ENCODE measurements at places on chromosomes 4 and X. TPM values are rescaled to one million over a fixed set of nuclear protein-coding genes. Genes with fewer than 3 reads are reported as not detected.

DNA sequence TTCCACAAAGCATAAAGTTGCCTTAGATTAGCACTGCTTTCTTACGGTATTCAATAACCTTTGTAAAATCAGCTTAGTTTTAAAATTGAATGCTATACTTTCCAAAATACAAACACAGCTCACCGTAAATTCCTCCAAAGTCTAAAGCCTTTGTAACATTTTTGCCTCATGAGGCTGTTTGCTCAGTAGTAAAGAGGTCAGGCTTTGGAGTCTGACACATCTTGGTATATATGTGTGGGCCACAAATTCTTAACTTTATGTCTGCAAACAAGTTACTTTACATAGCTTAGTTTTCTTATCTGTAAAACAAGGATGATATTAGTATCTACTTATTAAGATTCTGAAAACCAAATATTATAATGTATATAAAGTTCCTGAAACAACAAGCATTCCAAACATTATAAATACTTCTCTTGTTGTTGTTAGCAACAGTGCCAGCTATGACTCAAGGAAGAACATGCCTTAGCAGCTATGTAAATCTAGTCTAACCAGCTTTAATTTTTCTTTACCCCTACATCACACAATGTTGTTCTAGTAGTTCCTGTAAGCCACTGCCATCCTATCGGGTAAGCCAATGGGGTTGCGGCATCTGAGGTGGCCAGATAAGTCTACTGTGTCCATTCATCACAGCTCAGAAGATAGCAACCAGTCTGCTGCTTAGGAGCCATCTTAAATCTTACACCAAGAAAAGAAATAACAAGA is 709.0 kb downstream of the KLHL13 start:
- DNase-seq = no peak

GRCh38 chr4:119337010-119337409 is 15.1 kb upstream of the FABP2 start:
- DNase-seq = no peak

GRCh38 chr4:98963538-98964433 is 31.7 kb upstream of the METAP1 start:
- no peak for DNase-seq

- DNase-seq = no peak
Measured at GRCh38 chr4:182862921-182863320, 54.3 kb downstream of the DCTD start.

- no peak for DNase-seq
Measured at GRCh38 chrX:11913001-11913400, 155.0 kb downstream of the MSL3 start.

- DNase-seq = peak; percentile 53
Measured at GRCh38 chrX:24298191-24298590, 15.7 kb downstream of the SUPT20HL2 start.

DNA sequence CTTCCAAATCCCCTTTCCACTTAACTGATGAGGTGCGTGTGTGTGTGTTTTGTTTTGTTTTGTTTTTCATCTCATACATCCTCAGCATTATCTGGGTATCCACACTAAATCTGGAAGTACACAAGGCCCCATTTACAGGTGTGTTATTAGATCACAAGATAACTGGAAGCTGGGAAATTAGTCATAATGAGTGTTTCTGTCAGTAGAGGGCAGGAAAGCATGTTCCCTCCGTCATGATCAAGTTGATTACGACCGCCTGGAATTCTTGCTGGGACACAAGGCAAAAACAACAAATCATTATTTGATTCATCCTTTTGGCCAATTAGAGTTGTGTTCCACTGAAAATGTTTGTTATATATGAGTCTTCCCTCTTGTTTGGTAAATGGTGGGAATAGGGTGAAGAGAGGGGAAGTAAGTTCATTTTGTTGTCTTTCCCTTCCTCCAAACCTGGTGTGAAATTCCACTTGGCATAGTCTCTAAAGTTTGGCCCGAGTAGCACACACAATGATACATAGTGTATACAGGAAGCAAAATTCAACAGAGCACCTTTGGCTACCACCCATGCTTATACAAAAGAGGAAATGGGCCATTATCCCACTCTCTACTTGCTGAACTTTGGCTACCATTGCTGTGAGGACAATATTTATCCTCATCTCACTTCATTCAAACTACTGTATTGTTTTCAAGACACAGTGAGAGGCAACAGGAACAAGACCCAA is 33.3 kb upstream of the TLL1 start:
- no peak for DNase-seq

- no peak for DNase-seq
Measured at GRCh38 chrX:43892336-43892870, 10.2 kb upstream of the MAOB start.

- no peak for DNase-seq
Measured at GRCh38 chrX:134013524-134013923, 28.1 kb upstream of the GPC3 start.

VSIG4 gene
- total RNA-seq = not detected

GRCh38 chr4:84028340-84028739 is 470.8 kb downstream of the NKX6-1 start:
- DNase-seq = no peak

DNA sequence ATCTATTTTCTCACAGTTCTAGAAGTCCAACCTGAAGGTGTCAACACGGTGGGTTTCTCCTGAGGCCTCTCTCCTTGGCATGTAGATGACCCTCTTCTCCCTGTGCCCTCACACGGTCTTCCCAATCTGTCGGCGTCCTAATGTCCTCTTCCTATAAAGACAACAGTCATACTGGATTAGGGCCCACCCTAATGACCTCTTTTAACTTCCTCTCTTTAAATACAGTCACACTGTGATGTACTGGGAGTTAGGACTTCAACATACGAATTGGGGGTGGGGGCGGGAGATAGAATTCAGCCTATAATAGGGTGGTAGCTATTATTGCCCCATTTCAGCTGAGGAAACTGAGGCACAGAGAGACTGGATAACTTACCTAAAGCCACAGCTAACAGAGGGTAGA is 70.2 kb downstream of the SMIM20 start:
- no peak for DNase-seq

DNA sequence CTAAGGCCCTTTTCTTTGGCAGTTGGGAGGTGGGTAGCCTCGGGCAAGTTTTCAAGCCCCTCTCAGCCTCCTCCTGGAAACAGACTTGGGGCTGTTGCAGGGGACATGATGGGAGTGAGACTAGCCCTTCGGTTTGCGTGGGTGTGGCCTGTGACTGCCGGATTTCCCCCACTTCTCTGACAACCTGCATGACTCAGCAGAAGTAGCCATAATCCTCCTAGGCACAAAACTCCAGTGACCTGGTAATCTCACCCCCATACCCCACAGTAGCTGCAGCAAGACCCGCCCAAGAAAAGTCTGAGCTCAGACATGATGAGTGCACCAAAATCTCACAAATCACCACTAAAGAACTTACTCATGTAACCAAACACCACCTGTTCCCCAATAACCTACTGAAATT is 433.7 kb upstream of the AMOT start:
- no peak for DNase-seq

GRCh38 chrX:150161193-150161592 is 201.9 kb upstream of the MAMLD1 start:
- no peak for DNase-seq

GRCh38 chr4:110367156-110367555 is 108.8 kb upstream of the ENPEP start:
- DNase-seq = no peak

LDB2 gene
- total RNA-seq = 24.3 TPM

DNA sequence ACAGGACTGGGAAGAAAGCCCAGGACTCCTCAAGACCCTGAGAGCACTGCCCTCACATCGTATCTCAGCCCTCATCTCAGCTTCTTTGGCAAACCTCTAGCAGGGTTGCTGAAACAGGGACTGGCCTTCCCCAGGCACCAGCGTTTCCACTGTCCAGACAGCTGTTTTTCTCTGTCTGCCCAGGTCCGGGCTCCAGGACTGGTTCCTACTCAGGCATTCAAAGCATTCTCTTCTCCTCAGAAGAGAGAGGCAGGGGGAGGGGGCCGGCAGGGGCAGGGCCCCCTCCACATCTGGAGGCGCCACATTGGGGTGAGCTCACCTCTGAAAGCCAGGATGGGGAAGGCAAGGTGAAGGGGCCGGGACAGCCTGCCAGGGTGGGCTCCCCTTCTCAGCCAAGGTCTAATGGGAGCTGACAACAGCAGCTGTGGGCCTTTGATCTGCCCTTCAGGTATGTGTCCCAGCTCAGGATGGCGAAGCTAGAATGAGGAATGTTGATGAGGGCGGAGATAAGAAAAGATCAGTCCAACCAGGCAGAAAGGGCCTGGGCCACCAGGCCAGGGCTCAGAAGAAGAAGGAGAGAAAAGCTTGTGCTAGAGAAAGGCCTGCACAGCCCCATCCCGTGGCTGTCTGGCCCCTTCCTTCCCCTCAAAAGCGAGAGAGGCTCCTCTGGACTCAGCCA is 60.4 kb downstream of the PJA1 start:
- DNase-seq = no peak

DNA sequence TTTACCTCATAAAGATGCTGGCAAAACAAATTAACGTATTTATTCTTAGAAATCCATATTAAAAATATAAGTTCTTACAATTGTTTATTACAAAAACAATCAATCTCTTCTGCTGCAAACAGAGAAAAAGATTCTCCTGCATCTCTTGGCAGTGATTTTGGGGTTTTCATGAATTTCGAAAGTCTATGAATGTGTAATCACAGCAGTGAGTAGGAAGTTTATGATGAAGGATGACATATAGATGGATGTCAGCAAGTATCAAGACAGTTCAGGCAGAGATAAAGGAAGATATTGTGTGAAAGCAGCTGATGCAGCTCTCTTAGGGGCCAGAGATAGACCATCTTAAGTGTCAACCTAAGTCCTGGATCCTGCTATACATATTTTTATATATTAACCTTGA is 196.9 kb upstream of the BANK1 start:
- no peak for DNase-seq

GRCh38 chrX:32480019-32480418 is 731.3 kb downstream of the DMD start:
- DNase-seq = no peak

DNA sequence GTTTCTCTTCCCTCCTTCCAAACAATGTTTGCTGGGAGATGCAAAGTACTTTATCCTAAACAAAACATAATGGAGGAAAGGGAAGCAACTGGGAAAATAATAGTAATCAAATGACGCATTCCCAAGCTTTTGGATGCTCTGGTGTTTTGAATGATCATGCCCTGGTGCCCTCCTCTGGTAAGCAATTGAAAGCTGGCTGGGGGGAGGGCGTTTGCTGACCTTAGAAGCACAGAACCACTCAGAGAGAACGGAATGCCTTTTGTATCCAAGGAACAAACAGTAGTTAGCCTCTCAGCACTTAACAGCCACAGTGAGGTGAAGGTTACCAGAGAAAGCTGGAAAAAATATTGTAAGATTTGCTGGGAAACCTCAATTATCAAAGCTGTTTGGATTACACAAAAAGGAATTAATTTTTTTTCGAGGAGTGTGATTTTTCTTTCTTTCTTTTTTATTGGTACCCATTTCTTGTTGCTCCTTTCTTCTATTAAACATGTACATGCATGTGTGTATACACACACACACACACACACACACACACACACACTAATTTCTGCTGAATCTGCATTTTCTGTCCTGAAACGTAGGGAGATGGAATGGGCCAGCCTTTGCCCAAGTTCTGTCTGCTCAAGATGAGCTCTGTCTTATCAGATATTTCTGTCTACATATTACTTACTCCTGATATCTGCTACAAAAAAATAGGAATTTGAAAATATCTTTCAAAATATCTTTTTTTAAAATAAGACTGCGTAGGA is 155.8 kb upstream of the IGFBP7 start:
- peak; percentile 79 for DNase-seq

- no peak for DNase-seq
Measured at GRCh38 chr4:137705171-137705783, 173.0 kb upstream of the PCDH18 start.

DNA sequence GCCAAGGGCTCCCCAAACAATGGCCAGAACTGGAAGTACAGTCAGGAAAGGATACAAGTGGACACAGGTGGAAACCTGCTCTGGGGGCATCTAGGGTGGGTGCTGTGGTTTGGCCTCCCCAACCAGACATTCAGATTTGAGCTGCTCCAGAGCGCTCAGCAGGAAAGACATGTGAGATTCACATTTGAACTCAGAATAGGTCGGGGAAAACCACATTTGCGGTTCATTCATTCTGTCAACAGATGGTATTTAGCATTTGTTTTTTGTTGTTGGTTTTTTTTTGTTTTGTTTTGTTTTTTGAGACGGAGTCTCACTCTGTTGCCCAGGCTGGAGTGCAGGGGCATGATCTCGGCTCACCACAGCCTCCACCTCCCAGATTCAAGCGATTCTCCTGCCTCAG is 44.0 kb downstream of the STEEP1 start:
- no peak for DNase-seq

DNA sequence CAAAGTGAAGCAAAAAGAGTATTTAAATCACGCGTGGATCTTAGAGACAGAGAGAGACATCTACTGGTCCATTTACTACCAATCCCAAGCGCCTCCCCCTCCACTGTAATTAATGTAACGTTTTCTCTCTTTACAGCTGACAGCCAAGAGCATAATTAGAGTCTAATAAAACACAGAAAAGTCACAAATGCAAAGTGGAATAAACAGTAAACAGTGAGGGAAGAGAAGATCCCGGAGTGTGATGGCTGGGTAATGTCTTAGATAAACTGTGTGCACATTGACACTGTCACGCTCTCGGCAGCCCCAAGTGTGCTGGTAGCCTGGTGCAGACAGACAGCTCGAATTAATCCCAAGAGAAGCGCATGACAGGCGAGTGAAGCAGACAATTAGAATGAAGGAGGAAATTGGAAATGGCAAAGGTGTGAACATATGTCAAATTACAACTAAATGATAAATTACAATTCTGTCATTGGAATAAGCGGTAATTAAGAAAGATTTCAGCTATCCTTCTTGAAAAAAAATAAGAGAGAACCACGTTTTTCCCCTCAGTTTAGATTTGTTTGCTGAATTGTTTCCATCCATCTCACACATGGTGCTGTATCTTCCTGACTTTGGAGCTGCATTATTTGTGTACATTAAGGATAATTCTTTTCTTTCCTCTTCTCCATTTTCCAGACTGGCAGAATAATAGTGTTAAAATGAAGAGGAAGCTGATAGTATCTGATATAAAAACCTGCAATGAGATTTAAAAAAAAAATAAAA is 100.1 kb downstream of the CXXC4 start:
- peak; percentile 24 for DNase-seq

- peak; percentile 8 for DNase-seq
Measured at GRCh38 chr4:88335092-88335665, 43.5 kb upstream of the HERC6 start.

DNA sequence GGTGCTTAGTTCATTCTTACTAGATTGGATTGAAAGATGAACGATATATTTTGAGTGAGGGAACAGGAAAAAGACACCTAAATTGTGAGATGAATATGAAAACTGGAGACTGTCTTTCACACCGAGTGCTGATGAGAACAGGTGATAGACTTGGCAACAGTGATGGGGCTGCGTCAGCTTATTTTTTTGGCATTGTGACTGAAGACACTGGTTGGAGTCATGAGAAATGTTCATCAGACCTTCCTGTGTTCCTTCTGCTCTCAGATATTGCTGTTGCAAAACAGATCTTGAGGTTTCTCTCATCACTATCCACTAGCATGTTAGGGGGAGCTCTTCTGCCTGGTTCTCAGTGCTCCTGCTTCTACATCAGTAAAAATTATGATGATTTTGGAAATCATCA is 124.2 kb upstream of the KCNIP4 start:
- no peak for DNase-seq

DUSP21 gene
- not detected for total RNA-seq

RRH gene
- total RNA-seq = not detected

GRCh38 chr4:77777135-77777807 is 41.9 kb downstream of the CNOT6L start:
- DNase-seq = no peak

All from neural progenitor cell (in vitro differentiated cells).